ENCODE measurements at places on chromosomes 11 and 22.

GRCh38 chr22:33270596-33270995 lies 212.4 kb upstream of the SYN3 start:
- DNase-seq: no peak

DNA sequence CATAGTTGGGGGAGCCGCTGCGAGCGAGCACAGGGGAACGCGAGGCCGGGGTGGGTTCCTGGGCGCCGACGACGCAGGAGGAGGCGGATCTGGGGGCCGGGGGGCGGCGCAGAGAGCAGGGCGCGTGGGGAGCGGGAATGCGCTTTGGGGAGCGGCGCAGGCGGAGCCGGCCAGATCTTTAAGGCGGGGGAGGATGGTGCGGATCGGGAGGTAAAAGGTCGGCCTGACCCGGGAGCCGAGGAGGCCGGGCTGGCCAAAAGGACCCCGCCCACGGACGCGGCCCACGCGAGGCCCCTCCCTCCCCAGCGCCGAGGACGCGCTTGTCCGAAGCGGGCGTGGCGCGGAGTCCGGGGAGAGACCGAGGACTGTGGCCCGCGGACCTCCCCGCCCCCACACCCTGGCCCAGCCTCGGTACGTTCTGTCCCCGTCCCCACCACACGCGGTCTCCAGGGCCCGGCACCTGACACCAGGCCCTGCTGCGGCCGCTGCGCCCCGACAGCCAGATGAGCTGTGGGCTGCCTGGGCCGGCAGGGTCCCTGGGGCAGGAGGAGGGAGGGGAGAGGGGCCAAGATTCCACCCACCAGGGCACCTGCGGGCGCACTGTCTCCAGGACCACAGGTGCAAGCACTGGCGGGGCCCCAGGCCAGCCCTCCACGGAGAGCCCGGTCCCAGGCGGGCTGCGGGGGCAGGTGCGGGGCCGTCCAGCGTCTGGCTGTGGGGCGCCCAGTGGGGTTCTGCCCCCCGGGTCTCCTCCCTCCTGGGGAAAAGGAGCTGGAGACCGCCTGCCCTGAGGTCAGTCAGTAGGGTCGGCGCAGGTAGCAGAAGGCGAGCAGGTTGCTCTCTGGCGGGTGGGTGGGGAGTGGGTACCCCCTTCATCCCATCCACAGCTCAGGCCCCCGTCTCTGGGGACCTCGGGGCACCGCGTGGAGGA lies 10.9 kb downstream of the PIM3 start:
- peak; percentile 69 for DNase-seq

DNA sequence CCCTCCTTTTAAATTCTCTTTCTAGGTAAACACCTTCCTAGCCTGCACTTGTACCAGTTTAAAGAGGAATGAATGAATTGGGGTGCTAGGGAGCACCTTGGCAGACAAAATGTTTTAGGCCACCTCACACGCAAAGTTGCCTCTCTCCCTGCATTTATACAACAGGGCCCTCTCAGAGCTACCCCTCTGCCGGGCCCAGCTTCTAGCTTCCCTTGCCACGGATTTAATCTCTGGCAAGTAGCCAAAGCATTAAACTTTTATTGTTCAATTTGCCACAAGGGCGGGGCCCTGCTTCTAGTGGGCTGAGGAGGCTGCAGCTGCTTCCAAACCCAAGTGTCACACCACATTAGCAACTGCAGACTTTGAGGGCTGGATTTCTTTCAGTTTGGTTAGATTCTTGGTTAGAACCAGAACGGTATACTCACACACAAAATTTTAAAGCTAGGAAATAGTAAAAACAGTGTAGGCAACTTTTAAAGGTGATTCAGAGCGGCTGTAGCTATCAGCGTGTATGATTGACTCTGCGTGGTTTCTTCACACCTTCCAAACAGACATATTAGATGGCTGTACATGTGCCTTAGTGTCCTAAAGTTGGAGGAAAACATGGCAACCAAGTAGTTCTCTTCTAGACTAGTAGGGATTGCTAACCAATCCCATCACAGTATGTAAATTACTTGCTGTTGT lies 6.5 kb downstream of the KREMEN1 start:
- DNase-seq: no peak

- DNase-seq: no peak
Observed at GRCh38 chr11:57094181-57094935, 87.4 kb upstream of the LRRC55 start.

DNA sequence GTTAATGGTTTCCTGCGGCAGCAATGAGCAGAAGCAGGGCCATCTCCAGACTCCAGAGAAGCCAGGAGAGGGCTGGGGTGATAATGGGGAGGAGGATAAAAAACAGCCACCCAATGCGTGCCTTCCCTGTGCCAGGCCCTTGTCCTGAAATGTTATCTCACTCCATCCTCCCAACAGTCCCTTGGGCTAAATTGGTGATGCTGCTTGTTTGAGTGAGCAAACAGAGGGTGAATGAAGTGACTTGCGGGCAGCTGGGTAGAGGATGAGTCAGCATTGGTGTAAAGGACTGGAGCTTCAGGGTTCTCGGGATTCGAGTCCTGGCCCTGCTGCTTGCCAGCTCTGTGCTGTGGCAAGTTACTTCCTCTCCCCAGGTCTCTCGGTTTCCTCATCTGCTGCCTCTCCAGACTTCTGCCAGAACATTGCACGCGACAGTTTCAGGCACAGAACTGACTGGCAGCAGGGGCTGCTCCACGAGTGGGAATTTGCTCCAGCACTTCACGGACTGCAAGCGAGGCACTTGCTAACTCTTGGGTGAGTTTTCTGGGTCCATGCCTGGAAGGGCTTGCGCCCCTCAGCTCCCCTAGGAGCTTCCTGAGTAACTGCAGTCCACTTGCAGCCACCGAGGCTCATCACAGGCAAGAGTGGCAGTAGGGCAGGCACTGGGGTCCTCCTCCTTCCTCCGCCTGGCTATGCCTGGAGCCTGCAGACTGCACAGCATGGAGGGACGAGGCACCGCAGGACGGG lies at the start of gene P2RY6:
TSS of gene P2RY6 (plus strand) at position 403 of the 744 bp plus-strand sequence. CDS start 24,181 bp downstream, outside the sequence.
- DNase-seq: no peak

GRCh38 chr11:100777103-100777502 lies 90.0 kb downstream of the ARHGAP42 start:
- no peak for DNase-seq

DNA sequence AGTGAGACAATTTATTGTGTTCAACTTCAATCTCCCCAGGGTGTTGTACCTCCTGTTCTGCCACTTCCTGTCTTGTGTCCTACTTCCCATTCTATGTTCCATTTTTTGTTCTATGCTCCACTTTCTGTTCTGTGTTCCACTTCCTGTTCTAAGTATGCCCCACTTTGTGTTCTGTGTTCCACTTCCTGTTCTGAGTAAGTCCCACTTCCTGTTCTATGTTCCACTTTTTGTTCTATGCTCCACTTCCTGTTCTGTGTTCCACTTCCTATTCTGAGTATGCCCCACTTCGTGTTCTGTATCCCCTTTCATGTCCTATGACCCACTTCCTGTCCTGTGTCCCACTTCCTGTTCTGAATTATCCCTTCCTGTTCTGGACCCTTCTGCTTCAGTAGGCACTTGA lies 732.7 kb downstream of the TBC1D22A start:
- DNase-seq: no peak

- no peak for DNase-seq
Observed at GRCh38 chr11:60910281-60910687, 3.7 kb upstream of the TMEM109 start.

DNA sequence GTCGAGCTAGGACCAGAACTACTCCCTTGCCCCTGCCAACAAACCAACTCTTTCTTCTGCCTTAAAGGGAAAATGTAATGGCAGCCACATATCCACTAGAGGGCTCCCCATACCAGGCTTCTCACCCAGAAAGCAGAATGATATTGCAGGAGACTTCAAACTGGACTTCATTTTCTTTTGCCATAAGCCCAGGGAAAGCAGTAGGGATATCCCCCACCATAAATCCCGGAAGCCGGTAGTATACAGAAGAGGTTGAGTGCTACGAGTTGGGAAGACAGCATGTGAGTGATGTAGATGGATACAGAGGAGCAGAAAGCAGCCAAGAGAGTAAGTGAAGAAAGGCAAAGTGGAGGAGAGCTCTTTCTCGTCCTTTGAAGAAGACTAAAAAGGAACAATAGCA lies 12.1 kb downstream of the PLAAT5 start:
- DNase-seq: peak; percentile 20

DNA sequence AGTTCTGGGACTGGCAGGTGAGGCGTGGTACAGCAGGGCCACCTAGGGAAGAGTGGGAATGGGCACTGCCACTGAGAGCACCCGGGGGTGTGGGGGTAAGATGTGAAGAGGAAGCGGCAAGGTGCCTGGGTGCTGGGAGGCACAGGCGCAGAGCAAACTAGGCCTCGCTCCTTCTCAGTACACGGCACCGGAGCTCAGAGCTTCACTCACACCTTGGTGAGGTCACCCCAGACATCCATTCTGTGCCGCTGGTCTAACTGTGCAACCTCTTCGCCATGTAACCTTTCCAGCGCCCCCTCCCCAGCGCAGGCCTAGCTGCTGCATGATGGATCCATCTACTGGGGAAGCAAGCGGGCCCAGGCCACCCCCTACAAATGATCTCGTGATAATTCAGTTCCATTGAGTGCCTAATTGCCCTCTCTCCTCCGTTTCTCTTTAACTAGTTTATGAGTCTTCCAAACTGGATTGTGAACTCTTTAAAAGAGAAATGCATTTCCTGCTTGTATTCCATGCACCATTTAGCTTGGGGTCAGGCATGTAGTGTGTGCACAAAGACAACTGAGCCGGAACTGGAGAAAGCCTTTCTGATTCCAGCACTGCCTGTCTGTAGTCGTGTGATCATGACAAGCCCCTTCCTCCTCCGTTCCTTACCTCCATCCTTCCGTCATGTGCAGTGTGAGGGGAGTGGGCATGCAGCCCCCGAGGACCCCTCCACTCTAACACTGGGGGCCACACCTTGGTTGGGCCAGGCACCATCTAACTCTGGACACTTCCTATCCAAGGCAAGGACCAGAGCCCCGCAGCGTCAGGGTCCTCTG lies 1475.2 kb downstream of the TBC1D22A start:
- no peak for DNase-seq

GRCh38 chr11:60868682-60869450 lies 1.5 kb downstream of the ZP1 start:
- DNase-seq: no peak

GRCh38 chr11:84130646-84131427 lies 844.7 kb upstream of the CCDC90B start:
- DNase-seq: no peak

GRCh38 chr11:44159848-44160721 lies 64.6 kb downstream of the EXT2 start:
- no peak for DNase-seq

Measured in activated CD4-positive, alpha-beta T cell treated with anti-CD3 and anti-CD28 coated beads for 24 hours (primary cell).